ENCODE measurements at places on chromosomes 4 and X. TPM values are rescaled to one million over a fixed set of nuclear protein-coding genes. Genes with fewer than 3 reads are reported as not detected.

NUDT11 gene
- total RNA-seq = not detected

CABS1 gene
- total RNA-seq = not detected

LIMCH1 gene
- total RNA-seq = 434 TPM

CYTL1 gene
- total RNA-seq = 1.1 TPM

TCEAL6 gene
- total RNA-seq = not detected

CPZ gene
- 0.93 TPM for total RNA-seq

PLS3 gene
- total RNA-seq = 107 TPM

CXorf51A gene
- total RNA-seq = not detected

NUP54 gene
- total RNA-seq = 34.8 TPM

TMEM271 gene
- not detected for total RNA-seq

MAP3K15 gene
- 7.1 TPM for total RNA-seq

HERC6 gene
- total RNA-seq = 10.6 TPM

PAGE2B gene
- not detected for total RNA-seq

RBMX gene
- total RNA-seq = 281 TPM

UGT2B17 gene
- 0.69 TPM for total RNA-seq

DGAT2L6 gene
- total RNA-seq = not detected

MPP1 gene
- 122 TPM for total RNA-seq

C4orf50 gene
- 0.83 TPM for total RNA-seq

NOX1 gene
- total RNA-seq = not detected

HTN3 gene
- total RNA-seq = not detected

DCAF4L1 gene
- total RNA-seq = 0.57 TPM

AREG gene
- total RNA-seq = 12.8 TPM

CLIC2 gene
- 76.6 TPM for total RNA-seq

SLC16A2 gene
- total RNA-seq = 4.3 TPM

ADGRG2 gene
- 2.1 TPM for total RNA-seq

Measured in spleen (tissue), 13 donors.